ENCODE measurements at places on chromosomes 7 and 10.
A peak's percentile ranks its signal among the peaks of the same experiment; 100 is the strongest.

DNA sequence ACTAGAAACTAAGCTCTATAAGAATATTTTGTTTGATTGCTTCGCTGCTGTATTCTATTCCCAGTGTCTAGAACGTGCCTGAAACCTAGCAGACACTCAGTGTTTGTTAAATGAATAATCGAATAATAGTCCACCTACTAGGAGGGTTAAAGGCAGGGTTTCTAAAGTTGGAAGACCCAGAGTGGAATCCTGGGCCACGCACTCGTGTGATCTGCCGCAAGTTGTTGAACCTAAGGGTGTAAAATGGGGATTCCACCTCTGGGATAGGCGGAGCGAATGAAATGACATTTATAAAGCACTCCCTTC is 702 bp upstream of the AGFG2 start:
- no peak for DNase-seq

GRCh38 chr10:61731638-61732037 is 68.9 kb downstream of the CABCOCO1 start:
- no peak for DNase-seq

DNA sequence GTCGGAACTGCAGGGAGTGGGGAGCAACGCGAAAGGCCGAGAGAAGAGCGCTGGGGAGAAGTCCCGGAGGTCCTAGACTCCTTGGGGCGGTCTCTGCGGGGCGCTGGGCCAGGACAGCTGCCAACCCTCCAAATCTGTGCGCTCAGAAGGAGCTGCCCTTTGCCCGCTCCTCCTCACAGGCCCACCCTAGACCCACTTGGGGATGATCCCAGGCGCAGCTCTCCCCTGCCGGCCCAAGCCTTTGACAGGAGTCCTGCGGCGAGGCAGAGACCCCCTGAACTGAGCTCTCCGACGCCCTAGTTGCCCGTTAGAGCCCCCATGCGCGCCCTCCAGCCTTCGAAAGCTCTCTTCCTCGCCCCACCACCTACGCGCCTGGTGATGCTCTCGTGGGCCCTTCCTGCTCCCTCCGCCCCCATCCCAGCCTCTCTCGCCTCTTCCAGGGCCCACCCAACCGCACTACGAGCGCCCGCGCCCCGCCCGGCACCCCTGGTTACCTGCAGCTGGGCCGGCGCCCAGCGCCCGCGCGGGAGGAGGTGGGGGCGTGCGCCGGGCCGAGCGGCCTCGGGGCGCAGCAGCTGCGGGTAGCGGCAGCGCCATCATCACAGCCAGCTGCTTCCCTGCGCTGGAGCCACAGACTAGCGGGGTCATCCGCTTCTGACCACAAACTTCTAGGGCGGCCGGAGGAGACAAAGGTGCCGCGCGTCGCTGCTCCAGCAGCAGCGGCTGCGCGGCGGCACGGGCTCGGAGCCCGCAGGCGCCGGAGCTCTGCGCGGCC is 353.4 kb downstream of the DNAJB6 start:
- no peak for DNase-seq

- no peak for DNase-seq
Measured at GRCh38 chr7:5005066-5005465, 40.6 kb upstream of the RBAK start.

- DNase-seq, result peak; percentile 80
Measured at GRCh38 chr7:102426268-102427018, 6.9 kb upstream of the ORAI2 start.

- DNase-seq, result no peak
Measured at GRCh38 chr7:42550706-42551470, 313.9 kb upstream of the GLI3 start.

DNA sequence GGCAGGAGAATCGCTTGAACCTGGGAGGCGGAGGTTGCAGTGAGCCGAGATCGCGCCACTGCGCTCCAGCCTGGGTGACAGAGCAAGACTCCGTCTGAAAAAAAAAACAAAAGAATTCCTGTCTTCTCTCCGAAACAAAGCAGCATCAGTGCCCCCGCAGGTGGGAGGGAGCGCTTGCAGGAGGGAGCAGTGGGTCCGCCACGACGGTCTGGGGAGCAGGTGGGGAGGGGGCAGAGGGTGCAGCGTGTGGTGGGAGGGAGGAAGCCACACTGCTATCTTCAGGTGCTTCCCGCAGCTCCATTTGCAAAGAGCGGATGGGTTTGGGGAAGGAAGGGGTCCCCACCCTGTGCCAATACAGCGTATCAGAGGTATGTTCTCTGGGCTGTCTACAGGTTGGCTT is 31.7 kb downstream of the LIMK1 start:
- no peak for DNase-seq

- no peak for DNase-seq
Measured at GRCh38 chr7:141198194-141198958, 124.5 kb downstream of the TMEM178B start.

DNA sequence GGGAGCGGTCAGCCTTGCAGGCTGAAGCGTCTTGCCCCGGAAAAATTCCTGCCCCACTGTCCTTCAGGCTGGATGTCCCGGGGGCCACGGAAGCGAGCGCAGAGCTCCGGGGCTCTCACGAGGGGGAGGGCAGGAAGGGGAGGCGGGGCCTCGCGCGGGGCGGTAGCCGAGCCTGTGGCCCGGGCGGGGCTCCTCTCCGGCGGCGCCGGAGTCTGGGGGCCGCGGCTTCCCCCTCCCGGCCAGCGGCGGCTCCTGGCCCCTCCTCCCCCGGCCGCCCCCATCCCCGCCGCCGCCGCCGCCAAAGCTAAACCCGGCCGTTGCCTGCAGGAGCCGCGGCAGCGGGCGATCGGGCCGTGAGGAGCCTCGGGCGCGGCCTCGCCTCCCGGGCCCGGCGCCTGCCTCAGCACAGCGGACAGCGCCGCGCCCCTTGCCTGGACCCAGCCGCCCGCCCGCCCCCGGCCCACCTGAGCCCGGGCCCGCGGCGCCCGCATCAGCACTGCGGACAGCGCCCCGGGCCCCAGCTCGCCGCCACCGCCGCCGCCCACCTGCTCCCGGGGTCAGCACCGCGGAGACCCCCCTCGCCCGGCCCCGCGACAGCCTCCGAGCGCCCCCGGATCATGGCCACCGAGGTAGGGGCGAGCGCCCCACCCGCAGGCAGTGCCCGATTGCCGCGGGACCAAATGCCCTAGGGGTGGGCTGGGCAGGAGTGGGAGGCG is at the start of gene GOLGA7B:
GOLGA7B (plus strand) TSS at position 157 of the 716 bp plus-strand sequence; CDS start at position 618, 461 bp downstream.
- DNase-seq, result peak; percentile 19

DNA sequence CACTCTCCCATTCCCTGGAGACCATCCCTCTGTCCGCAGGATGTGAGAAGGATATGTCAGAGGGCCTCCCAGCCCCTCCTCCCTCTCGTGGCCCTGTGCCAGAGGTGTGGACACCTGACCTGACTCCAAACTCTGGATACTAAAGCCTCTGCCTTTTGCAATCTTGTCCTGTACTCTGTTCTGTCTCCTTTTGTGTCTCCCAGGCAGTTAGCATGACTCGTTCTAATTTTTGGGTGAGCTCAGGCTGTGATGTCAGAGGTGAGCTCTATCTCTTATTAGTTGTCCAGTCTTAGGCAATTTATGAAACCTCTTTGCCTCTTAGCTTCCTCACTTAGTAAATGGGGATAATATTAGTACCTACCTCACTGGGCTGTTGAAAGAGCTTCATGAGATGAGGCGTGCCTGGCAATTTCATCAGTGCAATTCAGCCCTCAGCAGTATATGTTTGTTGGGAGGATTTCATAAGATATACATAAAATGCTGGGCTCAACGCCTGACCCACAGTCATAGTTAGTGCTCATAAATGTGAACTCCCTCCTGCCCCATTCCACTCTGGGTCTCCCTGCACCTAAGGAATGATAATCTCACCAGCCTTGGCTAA is 10.9 kb downstream of the MARVELD1 start:
- no peak for DNase-seq

DNA sequence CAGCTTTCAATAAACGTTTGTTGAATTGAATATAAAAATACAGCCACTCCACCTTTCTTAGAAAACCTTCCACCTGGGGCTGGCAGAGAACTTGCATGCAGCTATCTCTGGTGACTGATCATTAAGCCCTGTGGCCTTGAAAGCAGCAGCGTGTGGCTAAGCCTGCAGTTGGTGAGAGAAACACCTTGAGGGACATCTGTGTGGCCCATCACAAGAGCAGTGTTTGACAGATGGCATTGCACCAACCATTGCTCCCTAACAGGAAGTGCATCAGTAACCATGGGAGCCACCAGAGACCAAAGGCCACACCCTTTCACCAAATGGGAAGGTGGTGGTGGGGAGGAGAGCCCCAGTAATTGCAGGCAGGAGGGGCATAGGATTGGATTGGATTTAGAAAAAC is 22.4 kb downstream of the RHOBTB1 start:
- no peak for DNase-seq

DNA sequence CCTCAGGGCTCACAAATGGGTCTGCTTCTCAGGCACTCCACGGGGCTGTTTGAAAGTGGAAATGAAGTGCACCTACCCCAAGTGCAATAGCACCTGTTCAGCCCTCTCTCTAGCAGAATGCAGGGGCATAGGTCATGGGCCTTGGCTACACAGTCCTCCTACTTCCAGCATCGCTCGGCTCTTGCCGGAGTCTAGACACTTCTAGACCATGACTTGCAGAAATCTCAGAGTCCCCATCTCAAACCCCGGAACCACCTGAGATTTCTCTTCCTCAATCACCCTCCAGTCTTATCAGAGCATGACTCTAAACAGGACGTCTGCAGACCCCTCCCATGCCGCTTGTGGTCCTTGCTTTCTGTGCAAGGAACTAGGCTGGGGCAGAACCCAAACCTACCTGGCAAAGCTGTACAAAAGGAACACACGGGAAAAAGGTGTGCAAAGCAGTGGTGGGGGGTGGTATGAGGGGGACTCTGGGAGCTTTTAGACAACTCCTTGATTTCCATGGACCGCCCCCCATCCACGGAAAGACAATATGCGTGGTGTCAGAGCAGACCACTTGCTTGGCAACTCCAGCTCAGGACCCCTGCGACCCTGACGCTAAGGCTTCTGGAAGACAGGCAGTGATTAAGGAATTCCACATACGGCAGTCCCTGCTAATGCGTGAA is 13.8 kb downstream of the TMEM273 start:
- no peak for DNase-seq

DNA sequence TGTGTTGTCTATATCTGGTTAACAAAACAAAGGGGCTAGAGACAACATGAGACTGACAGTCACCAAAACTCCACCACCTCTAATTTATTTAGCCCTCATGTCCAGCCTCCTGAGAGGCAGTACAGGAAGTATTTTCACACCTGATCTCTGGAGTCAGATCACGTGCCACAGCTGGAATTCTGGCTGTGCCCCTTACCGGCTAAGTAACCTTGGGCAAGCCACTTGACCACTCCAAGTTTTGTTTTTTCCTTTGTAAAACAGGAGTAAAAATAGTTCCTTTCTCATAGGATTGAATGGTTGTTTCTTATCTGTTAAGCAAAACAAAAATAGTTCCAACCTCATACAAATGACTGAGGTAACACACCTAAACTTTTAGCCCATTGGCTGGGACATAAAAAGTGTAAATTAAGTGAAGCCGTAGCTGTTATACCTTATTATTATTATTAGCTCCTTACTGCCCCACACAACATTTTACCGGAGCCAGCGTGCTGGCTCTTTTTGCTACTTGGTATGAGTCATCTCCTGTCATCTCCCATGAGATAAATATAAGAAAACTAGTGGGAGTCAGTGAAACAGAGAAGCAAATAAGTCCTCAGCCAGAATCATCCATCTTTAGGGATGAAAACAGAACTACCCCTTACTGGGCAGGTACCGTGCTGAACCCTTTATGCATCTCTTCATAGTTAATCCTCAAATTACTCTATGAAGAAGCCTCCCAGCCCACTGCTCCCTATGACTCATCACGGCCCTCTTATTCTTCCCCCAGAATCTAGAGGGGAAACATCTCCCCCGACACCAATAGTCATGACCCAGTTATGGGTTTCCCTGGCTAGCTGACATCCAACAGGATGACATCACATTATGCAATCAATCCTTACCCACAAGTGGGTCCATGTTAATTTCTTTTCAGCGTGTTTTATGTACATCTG is 44.9 kb downstream of the PPP1R3C start:
- no peak for DNase-seq

- DNase-seq, result no peak
Measured at GRCh38 chr10:61120805-61121204, 176.8 kb upstream of the RHOBTB1 start.

DNA sequence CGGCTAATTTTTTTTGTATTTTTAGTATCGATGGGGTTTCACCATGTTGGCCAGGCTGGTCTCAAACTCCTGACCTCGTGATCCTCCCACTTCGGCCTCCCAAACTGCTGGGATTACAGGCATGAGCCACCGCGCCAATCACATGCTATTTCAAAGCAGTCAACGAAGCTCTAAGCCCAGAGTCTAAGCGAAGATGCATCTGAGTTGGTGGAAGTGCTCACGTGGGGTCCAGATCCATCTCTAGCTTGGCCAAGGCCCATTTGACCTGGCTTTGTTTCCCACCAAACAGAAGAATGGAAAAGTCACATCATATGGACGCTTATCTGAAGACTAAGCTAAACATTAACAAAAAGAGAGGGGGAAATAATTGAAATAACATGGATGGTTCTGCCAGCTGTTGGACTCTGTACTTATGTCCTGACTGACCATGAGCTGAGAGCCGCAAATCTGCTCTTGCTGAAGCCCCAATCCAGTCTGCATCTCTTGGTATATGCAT is 3.8 kb upstream of the GTF2I start:
- DNase-seq, result no peak

GRCh38 chr7:113085781-113086390 is 741 bp downstream of the GPR85 start:
- DNase-seq, result no peak

GRCh38 chr10:11853468-11853867 is 30.3 kb downstream of the PROSER2 start:
- DNase-seq, result peak; percentile 32

DNA sequence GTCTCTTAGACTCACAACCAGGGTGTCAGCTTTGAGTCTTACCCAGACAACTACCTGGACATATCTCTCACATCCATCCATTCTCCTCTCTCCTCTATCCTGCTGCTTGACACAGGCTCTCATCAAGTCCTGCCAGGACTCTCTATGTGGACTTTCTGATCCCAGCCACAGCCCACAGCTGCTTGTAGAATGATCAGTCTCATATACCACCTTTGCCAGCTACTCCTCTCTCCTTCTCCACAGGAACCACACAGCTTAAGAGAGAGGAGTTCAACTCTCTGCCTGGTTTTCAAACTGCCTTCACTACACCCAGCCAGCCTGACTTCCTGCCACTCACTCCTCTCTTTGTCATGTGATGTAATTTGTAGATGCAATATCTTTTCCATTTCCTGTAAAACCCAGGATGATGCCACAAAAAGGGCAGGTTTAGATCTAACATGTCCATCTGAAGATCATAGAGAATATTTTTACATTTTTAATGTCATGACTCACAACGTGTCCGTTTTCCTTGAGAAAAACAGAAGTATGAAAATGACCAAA is 154.0 kb downstream of the RAB11FIP2 start:
- DNase-seq, result no peak

GRCh38 chr7:47087866-47088265 is 494.0 kb downstream of the TNS3 start:
- DNase-seq, result no peak

- DNase-seq, result no peak
Measured at GRCh38 chr10:78899996-78900714, 168.6 kb upstream of the ZMIZ1 start.

DNA sequence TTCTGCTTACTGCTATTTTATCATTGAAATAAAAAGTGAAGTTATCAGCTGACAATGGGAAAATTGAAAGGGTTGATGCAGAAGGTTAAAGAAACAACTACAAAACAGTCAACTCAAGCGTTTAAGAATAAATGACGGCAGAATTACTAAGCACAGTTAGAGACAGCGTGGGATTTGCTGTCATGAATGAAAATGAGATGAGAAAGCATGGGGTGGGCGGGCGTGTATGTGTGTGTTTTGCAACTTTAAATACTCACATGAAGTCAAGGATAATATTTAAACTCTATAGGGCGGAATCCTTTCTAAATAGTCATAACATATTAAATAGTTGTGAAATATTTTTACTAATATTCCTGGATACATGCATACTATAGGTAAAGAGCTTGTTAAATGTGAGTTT is 450.8 kb downstream of the ETV1 start:
- no peak for DNase-seq

Data from Kasumi-1 (cell line).